ENCODE measurements at places on chromosomes 5 and 9.

GRCh38 chr5:179974946-179975712, 67.4 kb upstream of the TBC1D9B start:
- DNase-seq: peak; percentile 8

DNA sequence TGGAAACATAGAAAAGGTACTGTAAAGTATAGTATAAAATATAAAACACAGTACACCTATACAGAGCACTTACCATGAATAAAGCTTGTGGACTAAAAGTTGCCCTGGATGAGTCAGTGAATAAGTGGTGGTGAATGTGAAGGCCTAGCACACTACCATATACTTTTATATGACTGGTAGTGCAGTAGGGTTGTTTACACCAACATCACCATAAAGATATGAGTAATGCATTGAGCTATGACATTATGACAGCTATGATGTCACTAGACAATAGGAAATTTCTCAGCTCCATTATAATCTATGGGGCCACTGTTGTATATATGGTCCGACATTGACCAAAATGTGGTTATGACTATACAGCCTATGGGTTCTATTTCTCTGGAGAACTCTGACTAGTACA, 291.8 kb upstream of the ACTBL2 start:
- DNase-seq: no peak

- no peak for DNase-seq
Observed at GRCh38 chr9:79684711-79685575, 113.2 kb downstream of the TLE4 start.

GRCh38 chr9:113580041-113580953, 116.8 kb downstream of the RGS3 start:
- no peak for DNase-seq

GRCh38 chr5:62653864-62654575, 75.4 kb downstream of the LRRC70 start:
- DNase-seq: no peak
